ENCODE measurements at places on chromosomes 3 and 15.

GRCh38 chr3:60056404-60056803 is 1006.6 kb upstream of the CFAP20DC start:
- no peak for DNase-seq

GRCh38 chr3:59425942-59426341 is 376.1 kb upstream of the CFAP20DC start:
- DNase-seq, result no peak

DNA sequence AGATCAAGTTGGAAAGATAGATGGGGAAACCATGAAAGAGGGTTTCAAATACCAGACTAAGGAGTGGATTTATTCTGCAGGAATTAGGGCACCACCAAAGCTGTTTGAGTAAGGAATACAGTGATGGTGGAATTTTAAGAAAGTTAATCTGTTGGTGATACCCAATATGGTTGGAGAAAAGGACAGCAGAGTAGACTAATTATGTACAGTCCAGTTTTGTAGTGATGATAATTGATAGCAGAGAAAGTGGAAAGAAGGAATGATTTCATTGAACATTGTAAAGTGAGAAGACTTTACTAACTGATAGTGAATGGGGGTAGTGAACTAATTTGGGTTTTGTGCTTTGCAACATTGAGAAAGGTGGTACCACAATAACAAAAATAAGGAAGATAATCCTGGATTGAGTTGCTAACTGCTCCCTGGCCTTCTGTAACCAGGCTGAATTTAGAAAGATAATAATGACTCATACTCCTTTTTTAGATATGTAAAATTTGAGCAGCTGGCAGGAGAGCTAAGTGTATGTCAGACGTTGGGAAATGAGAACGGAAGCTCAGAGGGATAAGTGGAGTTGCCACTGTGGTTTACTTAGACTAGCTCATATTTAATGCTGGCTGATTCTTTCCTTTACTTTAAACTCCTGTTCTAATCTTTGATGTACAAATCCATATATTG is 16.9 kb downstream of the TCAIM start:
- DNase-seq, result no peak

GRCh38 chr3:109112946-109113760 is 4.8 kb downstream of the MORC1 start:
- DNase-seq, result no peak

DNA sequence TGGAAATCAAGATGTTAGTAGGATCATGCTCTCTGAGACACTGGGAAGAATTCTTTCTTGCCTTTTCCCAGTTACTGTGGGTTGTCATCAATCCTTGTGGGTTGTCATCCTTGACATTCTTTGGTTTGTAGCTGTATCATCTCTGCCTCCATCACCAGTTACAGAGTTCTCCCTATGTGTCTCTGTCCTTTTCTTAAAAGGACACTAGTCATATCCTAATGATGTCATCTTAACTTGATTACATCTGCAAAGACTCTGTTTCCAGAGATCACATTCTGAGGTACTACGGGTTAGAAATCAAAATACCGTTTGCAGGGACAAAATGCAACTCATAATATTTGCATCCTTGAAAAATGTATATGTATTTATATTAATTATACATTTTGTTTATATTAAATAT is 500.4 kb downstream of the ZBBX start:
- no peak for DNase-seq

GRCh38 chr15:62928242-62928999 is 114.1 kb upstream of the TPM1 start:
- peak; percentile 92 for DNase-seq

DNA sequence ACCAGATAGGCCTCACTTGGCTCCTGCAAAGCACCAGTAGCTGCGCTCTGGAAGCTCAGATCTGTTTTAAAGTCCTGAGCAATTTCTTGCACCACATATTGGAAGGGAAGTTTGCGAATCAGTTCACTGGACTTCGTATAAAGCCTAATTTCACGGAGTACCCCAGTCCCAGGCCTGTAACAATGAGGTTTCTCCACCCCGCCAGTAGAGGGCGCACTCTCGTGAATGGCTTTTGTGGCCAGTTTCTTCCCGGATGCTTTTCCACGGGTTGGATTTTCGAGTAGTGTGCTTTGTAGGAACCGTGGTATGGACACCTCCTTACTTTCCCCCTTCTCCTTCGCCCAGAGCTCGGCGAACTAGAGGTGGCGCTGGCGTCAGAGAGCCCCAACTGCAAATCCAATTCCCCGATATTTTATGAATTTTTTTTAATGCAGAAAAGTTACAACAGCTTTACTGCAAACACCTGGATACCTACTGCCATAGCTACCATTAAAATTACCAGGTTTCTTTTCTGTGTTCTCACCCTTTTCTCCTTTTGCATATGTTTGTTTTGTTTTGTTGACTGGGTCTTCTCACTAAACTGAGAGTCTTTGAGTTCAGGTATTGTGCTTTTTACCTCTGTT is 13.3 kb downstream of the RARB start:
- DNase-seq, result no peak

DNA sequence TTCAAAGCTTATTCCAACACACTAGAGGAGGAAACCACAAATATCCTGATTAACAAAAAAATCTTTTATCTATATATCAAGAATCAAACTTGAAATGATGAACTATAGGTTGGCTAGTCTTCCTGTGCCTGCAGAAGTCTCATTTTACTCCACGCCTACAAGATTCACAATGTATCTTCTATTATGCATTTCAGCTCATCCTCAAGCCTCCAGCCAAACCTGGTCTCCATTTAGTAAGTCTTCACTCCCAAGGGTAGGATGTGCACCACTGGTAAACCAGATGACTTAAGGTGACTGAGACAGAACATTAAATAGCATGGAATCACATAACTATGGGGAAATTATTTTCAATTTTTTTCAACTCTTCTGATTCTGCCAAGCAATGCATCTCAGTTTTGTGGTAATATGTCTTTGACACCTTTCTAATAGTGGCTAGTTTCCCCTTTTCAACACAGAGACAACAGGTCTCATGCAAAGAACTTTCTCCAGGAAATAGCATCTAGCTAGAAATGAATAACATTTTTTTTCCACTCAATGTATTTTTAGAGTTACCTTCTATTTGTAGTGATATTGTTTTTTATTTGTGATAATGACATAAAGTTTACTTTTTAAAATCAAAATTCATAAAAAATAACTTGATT is 166.9 kb downstream of the TNIK start:
- DNase-seq, result no peak

DNA sequence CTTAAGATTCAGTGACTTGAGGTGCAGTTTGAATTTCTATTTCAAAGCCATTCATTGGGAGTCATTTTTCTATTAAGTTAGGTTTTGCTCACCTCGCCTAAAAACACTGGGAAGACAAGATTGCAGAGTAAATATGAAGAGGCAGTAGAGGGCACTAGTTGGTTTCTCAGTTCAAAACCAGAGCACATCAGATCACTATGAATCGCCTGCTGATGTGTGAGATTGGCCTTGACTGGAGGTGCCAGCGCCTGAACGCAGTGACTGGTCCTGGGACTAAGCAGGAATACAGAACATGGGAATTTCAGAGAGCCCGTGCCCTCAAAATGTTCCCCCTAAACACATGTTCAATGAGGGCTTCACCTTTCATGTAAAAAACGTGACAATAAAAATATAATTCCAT is 229.0 kb downstream of the ITPR1 start:
- no peak for DNase-seq

DNA sequence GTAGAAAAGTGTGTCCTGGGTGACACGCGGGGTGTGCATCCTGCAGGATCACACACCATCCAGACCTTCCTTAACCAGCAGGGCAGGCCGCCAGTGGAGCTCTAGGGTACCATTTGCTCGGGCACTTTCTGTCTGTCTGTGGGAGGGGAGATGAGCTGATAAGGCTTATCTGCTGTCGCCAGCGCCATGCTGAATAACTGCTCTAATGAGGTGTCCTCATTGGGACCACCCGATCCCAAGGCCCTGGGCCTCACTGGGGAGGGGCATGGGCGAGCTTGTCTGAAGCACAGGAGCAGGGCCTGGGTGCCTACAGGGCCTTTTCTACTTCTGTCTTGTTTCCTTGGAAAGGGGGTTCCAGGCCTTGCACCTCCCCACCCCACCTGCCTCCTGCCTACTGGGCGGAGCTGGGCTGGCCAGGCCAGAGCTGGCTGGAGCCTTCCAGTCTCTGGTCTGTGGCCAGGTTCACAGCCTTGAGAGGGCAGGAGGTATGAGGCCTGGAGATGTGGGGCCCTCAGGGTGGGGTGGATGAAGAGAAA is 2.5 kb upstream of the GATA2 start:
- no peak for DNase-seq

GRCh38 chr3:129560911-129561594 is 18.1 kb downstream of the H1-8 start:
- peak; percentile 12 for DNase-seq

GRCh38 chr3:178405531-178405930 is 130.7 kb upstream of the KCNMB2 start:
- DNase-seq, result no peak

DNA sequence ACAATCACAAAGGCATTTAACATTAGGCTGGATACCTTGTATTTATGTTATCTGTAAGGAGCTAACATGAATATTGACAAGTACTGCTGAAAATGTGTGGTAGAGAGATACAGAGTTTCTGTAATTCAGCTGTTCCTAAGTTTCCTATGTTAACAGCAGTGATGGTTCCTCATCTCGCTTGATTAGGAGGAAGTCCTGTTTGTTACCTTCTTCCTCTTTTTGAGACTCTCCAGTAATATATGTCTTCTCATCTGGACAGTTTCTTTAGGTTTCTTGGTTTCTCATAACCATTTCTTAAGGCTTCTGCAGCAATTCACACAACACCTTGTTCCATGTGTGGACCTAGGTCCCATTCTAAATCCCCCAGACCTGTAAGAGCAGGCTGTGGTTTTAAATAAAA is 11.4 kb upstream of the PEX5L start:
- no peak for DNase-seq

DNA sequence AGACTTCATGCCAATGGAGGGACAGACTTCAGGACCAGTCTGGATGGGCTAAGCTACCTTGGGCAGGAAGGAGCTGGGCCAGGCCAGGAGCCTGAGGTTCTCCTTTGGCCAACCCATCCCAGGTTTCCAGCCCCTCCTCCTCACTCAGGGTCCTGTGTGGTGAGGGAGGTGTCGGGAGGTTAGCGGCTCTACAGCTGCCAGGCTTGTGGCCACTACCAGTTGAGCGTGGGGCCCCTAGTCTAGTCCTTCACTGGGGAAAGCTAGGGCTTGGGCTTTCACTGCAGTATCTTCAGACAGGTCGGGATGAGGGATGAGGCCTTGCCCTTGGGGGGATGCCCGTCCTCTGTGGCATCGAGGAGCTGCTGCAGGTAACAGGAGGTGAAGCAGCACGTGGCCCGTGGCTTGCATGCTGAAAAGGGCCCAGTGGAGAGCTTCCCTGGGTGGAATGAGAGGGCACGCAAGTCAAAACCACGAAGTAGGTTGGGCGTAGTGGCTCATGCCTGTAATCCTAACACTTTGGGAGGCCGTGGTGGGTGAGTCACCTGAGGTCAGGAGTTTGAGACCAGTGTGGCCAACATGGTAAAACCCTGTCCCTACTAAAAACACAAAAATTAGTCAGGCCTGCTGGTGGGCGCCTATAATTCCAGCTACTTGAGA is 8.5 kb upstream of the FANCD2 start:
- no peak for DNase-seq

DNA sequence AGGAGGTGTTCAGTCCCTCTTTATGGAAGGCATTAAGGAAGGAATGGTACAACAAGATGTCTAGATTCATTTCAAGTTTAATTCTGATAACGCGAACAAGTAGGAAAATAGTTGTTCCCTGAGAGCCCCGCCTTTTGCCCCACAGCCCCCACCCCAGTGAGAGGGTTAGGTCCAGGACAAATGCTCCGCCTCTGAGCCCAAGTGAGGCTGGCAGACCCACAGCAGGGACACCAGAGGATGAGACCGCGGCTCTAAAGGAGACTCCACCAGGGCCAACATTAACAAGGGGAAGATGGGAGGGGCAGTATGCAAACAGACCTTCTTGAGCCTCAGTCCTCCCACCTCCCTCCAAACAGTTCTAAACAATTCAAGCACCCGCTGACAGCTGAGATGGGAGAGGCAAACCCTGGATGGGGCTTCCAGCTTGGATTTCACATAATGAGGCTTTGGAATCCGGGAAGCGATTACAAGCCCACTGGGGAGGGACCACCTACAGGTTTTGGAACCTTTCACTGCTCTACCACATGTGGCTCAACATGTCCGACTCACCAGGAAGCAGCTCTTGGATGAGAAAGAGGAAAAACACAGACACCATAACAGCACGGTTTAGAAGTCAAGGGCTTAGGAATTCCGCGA is 42.9 kb upstream of the IREB2 start:
- DNase-seq, result no peak

- no peak for DNase-seq
These were observed 142.5 kb downstream of the CPNE4 start for GRCh38 chr3:131892331-131892730.

DNA sequence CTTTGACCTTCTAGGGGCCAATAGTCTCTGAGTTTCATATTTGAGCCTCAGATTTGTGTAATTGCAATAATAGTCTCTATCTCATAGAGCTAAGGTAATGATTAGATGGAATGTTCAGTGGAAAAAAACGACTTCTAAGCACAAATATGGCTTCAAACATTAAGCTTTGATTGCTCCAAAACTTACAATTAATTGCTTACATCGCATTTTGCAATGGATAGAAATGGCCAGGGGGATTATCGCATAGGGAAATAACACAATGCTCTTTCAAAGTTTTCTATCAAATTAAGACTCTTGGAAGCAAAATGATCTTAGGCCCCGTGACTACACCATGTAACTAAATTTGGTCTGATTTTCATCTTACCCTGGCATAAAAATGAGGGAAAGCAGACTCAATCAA is 888.6 kb downstream of the AGBL1 start:
- DNase-seq, result no peak

DNA sequence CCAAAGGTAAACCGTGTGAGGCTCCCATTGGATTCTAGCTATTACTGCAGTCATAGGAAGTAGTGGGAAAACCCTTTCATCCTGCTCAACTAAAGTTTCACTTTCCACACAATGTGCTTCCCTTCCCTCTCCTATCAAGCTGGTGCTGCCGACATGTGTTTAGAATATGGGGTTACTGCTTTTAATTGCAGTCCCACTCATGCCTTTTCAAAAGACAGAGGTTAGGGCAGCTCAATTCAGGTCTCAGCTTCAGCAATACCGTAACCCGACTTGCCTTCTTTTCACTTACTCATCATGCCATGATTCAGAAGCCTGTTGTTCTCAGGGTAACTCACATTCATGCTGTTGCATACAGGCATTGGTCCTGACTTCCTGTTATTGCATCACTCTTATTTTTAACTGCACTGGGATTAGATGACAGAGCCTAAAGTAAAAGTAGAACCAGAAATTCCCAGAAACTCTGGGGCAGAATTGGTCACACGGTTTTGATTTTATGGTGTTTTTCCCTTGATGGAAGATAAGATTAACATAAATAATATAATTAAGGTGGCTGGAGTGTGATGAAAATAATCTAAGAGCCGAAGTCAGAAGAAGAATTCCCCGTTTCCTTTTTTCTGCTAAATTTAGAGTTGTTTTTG is 45.7 kb downstream of the C2CD4B start:
- DNase-seq, result peak; percentile 68

GRCh38 chr15:33071451-33071850 is 123.1 kb downstream of the FMN1 start:
- DNase-seq, result no peak

GRCh38 chr3:181860235-181860634 is 148.5 kb downstream of the SOX2 start:
- no peak for DNase-seq

GRCh38 chr3:170621256-170621655 is 35.4 kb upstream of the SLC7A14 start:
- no peak for DNase-seq

GRCh38 chr3:72102112-72102616 is 317.2 kb upstream of the PROK2 start:
- DNase-seq, result no peak

GRCh38 chr3:52887166-52887565 is 10.2 kb downstream of the STIMATE start:
- no peak for DNase-seq

Data from HS-27A (cell line).